Fibroblast of skin of scalp (primary cell): ENCODE measurements at places on chromosomes 16 and 17.

DNA sequence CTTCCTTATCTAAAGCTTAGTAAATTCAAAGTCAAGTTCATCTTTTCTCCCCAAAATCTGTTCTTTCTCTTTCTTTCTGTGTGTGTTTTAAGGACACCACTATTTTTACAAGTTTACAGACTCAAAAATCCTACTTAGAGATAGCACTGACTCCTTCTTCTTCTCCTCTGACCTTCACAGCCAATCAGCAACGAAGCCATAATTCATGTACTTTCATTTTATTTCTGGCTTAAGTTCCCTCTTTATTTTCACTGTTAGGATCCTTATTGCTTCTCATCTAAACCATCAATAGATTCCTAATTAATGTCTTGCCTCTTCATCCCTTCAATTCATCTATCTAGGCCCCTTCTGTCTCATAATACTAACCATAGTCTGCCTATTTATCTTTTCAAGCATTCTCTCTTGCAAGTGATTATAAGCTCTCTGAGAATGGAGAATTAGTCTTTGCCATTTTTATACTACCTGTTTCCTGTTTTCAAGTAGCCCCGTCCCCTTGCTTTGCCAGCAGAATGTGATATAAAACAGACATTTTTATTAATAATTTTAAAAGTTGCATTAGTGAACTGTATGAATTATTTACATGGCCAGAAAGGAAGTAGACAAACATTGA is 27.0 kb downstream of the CDC27 start:
- no peak for DNase-seq

GRCh38 chr16:21701271-21701670 is 37.5 kb downstream of the OTOA start:
- no peak for DNase-seq

DNA sequence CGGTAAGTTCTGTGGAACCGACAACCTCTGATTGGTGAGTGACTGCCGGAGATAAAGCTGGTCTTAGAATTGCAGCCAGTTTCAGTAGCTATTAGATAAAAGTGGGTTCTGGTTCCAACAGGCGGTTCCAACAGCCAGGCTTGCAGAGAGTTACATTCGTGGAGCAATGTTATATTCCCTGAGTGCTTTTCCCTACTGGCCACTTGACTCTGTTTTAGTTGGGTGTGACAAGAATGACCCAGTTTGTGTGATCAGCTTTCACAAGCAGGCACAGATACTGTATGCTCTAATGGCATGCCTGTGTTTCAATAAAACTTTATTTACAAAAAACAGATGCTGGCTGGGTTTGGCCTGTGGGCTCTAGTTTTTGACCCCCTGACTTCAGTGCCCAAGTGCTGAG is 196.6 kb downstream of the SNX29 start:
- no peak for DNase-seq

DNA sequence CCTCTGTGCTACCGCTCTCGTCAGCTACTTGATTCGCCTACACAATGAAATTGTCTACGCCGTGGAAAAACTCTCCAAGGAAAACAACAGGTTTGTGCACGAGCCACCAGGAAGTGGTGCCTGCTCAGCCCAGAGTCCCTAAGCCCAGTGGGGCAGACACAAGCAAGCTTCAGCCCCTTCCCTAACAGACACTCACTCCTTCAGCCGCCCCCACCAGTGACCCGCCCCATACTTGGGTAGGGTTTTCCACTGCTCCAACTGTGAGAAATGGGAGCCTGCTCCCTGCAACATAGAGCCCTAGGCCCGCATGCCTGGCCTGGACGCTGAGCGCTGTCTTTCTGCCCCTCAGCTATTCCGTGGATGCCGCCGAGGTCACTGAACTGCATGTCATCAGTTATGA is 28.6 kb upstream of the ENDOV start:
- DNase-seq: no peak

GRCh38 chr17:82195675-82196672 is 16.7 kb downstream of the CCDC57 start:
- DNase-seq: no peak

- DNase-seq: peak; percentile 5
These were observed 858 bp downstream of the MMD start for GRCh38 chr17:55420776-55421178.

- DNase-seq: peak; percentile 7
These were observed 25.7 kb downstream of the MINK1 start for GRCh38 chr17:4858882-4859260.

DNA sequence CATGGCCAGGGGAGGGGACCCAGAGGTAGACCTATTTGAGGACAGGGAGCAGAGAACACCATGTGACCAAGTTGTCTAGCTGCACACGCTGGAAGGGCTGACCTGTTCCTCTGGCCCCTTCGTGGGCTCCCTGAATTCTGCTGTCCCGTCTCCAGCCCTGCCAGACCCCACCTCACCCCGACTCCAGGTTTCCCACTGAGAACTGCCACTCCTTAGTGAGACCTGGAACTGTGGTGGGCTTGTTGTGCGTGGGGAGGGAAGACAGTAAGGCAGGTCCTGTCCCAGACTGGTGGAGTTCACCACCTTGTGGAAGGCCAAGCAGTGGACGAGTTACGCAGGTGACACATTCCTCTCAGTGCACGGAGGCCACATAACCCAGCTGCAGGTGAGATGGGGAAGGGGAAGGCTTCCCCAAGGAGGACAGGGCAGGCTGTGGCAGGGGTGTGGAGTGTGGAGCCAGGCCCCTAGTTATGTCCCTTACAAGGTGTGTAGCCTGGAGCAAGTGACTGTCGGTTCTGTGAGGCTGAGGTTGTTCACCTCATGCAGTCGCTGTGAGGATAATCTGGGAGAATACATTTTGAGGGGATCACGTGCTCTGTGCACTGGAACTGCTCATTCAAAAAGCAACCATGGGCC is 54.7 kb downstream of the USP22 start:
- DNase-seq: no peak

DNA sequence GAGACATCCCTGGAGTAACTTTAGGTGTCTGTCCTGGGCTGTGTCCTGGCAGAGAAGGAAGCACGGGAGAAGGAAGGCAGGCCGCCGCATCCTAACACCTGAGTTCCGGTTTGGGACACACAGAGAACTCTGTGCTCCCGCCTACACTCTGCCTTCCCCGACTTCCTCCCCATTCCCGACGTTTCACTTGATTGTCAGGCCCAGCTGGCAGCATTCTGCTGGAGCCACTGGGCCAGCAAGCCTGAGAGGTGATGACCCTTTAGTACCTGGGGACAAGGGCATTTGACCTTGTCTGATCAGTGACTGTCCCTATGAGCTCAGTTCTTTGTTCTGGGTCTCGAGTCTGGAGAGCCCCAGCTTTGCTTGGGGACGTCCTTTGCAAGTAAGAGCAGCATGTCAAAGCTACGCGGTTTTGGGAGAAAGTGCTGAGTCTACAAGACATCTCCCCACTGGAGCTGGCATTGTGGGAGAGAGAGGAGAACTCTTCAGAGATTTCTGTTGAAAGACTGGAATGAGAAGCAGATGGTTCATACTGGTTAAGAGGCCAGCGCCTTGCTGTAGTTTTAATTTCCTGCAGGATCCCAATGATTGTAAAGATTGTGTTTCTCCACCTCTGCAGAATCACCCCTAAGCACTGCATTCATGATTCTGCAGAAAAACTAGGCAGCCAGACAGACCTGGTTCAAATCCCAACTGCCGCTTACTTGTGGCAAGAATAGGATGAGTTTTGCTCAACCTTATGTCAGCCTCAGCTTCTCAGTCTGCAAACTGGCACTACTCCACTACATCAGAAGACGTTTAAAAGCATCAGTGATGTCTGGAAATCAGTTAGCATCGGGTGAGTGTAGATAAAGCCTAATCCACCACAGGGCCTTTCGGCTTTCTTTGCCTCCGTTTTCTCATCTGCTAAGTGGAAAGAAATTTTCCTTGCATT is 20.6 kb downstream of the ABAT start:
- DNase-seq: no peak

DNA sequence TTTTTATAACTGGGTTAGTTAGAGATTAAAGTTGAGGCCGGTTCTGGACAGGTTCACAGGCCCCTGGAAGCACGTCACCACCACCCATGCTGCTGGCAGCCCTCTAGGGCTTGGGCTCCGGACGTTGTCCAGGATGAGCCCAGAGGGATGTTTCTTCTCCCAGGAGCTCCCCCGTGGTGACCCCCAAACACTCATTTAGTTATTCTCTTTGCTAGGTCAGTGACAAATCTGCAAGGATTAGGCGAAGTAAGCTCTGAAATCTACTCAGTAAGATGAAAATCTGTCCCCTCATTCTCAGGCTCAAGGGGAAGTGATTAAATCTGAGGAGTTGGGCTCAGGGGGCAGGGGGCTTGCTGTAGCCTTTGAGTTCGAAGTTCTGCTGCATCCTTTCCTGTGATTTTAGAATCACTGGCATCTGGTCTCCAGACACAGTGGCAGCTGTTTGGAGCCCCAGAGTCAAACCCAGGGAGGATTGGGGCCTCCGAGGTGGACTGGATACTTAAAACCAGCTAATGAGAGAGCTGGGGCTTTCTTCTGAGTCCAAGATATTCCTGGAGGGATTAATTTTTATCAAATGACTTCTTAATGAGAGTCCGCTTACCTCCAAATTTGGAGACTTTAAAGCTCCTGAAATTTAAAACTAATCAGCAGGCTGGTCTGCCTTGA is 49.2 kb upstream of the HS3ST2 start:
- no peak for DNase-seq

DNA sequence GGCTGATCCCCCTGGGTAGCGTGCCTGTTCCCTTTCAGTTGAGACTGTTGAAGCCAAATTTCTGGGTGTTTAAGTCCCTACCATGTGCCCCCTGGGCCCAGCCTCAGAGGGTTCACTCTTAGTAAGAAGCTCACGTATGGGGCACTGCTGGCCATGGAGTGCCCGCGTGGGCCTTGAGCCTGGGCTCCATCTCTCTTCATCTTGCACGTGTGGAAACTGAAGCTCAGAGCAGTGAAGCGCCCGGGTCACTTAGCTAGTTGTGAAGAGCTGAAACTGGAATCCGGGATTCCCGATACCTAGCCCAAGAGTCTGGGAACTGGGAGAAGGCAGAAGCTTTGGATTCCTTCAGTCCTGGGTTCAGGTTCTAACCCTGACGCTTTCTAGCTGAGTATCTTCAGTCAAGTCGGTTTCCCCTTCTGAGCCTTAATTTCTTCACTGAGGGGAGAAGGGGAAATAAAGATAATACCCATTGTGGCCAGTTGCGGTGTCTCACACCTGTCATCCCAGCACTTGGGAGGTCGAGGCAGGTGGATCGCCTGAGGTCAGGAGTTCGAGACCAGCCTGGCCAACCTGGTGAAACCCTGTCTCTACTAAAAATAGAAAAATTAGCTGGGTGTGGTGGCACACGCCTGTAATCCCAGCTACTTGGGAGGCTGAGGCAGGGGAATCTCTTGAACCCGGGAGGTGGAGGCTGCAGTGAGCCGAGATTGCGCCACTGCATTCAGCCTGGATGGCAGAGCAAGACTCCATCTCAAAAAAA is 103.9 kb downstream of the OR1D5 start:
- DNase-seq: no peak

DNA sequence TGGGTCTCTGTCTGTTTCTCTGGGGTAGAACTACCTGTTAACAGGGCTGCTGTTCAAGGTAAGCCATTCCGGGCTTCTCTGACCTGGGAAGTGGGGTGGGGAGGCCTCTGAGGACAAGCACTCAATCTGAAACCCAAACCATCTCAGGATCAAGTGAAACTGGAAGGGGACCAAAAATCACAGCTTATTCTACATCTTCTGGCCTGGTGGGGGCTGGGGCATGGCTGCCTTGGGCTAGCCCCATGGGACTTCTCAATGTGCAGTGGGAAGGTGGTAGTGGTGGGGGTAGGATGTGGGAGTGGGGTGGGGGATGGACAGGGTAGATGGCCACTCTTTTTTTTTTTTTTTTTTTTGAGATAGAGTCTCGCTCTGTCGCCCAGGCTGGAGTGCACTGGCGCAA is 5.5 kb downstream of the FLOT2 start:
- no peak for DNase-seq

DNA sequence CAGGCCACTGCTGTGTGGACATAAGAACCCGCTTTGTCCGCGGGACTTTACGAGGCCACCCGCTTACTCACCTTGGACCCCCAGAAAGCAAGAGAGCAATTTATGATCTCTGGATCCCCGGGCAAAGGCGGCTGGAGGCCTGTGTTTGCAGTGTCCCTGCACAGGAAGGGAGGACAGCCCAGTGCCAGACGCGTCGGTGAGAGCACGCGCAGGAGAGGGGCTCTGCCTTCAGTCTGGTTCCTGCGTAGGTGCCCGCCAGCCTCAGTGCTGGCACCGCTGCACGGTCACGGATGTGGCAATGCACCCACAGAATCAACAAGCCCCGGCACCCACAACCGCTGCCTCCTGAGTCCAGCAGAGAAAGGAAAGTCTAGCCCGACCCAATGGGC is 248.4 kb downstream of the C16orf95 start:
- DNase-seq: no peak

- no peak for DNase-seq
These were observed 6.3 kb downstream of the G6PC1 start for GRCh38 chr17:42906772-42907446.

DNA sequence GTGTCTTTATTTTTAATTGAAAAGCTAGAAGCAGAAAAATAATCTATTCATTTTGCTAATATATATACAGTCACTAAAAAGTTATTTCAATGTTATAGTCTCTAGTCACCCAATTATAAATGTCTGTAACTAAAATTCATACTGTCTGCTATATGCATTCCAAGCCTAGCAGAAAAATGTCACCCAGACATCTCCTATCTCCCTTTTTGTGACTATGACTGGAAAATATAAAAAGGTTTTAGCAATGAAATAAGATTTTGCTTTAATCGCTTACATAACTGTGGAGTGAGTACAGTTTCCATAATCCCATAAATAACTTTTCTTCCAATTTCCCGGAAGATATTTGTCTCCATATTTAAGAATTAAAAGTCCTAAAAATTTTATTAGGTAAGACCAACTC is 88.6 kb downstream of the BRIP1 start:
- DNase-seq: peak; percentile 43

DNA sequence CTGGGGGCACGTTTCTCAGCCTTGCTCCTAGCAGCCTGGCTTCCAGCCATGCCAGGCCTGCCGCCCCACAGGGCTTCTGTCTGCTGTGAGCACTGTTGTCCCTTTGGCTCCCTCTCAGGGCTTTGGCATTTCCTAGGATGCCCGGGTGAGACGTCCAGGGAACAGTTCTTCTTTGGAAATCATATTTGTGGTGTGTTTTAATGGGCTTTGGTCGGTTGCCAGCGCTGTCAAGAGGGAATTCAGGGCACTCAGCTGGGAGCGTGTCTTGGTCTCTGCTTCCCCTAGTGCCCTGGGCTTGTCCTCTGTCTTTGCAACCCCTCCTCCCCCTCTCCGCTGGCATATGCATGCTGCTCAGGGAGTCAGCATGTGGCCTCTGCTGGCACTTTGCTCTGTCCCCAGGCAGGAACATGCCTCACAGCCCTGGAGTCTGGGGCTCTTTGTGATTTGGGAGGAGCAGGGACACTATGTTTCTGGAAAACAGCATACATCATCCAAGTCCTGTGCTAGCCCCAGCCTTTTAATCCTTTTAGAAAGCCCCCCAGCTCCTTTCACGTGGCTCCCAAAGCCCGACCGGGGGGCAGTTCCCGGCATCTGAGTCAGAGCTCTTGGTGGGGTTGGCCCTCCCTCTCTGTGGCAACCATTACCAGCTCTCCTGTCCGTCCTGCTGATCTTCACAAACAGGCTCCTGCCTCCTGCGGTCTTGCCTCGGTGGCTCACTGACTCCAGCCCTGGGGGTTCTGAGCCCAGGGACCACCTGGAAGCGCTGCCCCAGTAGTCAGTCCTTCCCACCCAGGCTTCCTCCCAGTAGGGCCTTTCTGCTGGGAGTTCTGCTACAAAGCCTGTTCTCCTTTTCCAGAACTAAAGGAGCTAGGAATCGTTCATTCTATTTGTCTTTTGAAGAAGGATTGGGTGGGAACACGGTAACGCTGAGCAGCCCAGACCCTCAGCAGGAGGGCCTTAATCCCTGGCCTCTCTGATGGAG is 26.7 kb downstream of the SAP30BP start:
- DNase-seq: peak; percentile 98
